SK-N-MC (cell line): ENCODE measurements at places on chromosomes 6 and 20.

- DNase-seq = no peak
These were observed 130.0 kb upstream of the GGTLC1 start for GRCh38 chr20:24118441-24119175.

DNA sequence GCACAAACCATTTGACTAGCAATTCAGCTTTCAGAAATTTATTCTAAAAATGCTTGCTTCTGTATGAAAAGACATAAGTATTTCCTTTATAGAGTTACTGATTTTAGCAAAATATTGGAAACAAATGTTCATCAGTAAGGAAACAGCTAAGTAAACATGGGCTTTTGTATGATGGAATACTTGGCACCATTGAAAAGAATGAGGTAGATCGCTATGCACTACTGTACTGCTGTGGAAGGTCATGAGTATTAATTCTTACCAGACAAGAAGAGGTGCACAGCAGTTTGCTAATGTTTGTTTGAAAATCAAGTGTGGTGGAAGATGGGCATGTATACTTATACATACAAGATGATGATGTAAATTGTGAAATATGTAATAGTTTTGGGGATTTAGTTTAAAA lies 73.0 kb downstream of the FARS2 start:
- DNase-seq = no peak

DNA sequence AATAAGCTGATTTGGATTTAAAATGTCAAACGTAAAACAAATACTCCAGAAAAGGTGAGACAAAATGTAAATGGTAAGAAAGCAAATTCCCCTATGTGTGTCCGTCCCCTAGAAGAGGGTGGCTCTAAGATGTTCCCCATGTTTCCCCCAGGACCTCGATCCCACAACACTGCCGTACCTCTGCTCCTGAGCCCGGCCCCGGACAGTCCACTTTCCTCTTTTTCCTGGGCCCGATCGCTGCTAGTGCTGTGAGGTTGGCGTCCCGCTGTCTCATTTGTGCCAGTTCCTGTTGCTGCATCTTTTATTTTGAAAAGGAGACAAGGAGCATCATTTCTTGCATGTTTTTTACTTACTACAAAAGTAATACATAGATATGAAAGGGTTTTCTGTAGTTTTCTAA lies 68.3 kb downstream of the TAF4 start:
- no peak for DNase-seq

DNA sequence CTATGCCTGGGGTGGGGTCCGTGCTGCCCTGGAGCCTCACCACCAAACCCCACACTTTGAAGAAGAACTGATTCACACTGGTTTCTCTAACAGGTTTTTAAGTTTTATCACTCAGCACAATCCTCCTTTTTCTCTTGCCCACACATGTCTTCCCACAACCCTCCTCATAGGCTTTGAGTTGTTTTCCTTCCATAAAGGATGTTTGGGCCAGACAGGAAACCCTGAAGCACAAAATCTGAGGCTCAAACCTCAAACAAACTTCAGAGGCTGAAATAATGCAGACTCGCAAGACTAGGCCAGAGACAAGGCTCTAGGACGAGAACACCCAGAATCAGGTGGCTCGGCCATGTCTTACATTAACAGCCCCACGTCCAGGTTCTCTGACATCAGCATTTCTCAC lies 35.3 kb downstream of the EZR start:
- no peak for DNase-seq

DNA sequence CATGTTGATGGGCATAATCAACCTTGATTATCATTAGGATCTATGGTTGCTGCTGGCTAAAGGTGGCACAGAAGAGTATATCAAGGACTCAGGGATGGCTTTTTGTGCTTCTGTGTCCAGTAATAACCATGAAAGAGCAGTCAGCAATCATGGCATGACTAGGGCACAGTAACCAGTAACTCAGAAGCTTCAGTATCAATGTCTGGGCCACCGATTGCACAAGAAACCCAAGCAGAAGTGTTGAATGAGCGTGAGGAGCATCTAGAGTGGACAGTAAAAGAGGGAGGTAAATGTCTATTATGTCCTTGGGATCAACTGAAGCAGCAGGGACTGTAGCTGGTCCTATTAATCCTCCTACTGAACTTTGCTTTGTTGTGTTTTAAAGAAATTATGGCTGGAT lies 81.5 kb upstream of the F13A1 start:
- DNase-seq = no peak

- DNase-seq = no peak
These were observed 229.8 kb upstream of the CEP162 start for GRCh38 chr6:84457276-84457675.

DNA sequence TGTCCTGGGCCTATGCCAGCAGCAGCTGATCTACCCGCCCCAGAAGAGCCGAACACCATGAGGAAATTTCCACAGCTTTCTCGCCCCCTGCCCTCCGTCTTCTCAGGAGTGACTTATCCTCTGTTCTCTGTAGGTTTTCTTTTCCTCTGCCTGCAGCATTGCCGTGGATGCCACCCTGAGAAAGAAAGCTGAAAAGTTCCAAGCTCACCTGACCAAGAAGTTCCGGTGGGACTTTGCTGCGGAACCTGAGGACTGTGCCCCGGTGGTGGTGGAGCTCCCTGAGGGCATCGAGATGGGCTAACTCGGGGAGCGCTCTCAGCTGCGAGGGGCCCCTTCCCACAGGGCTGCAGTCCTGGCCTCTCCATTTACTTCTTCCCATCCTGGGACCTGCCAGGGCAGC lies 19.2 kb downstream of the AAR2 start:
- DNase-seq = no peak

- no peak for DNase-seq
These were observed at the start of gene SMAP1 for GRCh38 chr6:70667711-70668498. Gene SMAP1 (plus strand): TSS chr6:70667883. CDS start chr6:70668024, 141 bp downstream.

DNA sequence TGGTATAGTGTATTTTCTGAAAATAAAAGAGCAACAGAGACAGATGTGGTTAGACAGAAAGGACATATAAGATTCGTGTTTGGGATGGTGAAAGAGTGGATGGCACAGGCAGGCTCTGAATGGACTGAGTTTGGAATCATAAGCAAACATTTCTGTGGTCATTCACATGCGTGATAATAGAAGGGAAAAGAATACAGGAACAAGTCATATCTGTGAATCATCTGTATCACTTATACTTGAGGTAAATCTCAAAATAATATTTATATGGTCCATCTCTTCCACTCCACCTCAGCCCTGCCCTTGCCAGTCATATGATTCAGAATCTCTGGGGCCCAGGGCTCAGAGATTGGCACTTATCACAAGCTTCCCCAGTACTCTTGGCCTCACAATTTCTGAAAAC lies 535.1 kb downstream of the BCKDHB start:
- DNase-seq = no peak

DNA sequence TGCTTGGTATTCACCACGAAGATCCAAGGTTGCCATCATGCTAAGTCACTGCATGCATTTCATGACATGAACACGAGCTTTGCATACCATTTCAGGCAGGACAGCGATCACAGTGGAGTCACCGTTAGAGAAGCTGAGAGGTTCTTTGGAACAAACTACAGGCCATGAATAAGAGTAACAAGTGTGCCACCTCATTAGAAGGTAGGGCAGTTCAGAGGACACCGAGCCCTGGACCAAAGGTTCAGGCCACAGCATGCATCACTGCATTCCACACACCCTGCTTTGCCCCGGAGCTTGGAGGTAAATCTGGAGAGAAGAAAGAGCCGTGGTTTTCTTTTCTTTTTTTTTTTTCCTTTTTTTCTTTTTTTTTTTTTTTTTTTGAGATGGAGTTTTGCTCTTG lies 66.9 kb upstream of the CDH4 start:
- no peak for DNase-seq

- DNase-seq = no peak
These were observed 92.8 kb downstream of the TAF4 start for GRCh38 chr20:61972636-61973508.

- DNase-seq = no peak
These were observed 25.5 kb downstream of the FARS2 start for GRCh38 chr6:5286780-5287179.

DNA sequence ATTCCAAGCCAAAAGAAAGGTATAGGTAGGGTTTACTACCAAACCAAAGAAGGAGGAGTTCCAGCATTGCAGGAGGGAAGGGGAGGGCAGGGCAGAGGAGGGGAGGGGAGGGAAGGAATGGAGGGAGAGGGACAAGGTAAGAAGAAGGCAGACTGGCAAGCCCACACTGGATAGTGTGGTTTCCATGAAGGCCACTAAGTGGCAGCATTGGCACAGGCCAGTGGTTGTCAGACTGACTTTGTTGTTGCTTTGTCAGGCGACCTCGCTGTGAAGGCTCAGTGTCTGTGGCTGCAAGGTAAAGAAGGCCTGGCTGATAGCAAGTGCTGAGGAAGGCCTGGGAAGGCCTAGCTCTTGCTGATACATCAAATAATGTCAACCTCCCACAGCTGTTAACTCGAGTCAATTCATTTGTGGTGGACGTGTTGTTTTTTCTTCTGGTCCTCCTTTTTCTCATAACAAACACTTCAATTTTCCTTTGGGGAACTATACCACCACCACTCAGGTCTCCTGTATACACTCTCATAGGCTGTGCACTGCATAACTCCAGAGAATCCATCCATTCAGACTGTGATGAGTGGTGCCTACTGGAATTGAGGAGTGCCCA lies 7.7 kb upstream of the ZNF334 start:
- no peak for DNase-seq

DNA sequence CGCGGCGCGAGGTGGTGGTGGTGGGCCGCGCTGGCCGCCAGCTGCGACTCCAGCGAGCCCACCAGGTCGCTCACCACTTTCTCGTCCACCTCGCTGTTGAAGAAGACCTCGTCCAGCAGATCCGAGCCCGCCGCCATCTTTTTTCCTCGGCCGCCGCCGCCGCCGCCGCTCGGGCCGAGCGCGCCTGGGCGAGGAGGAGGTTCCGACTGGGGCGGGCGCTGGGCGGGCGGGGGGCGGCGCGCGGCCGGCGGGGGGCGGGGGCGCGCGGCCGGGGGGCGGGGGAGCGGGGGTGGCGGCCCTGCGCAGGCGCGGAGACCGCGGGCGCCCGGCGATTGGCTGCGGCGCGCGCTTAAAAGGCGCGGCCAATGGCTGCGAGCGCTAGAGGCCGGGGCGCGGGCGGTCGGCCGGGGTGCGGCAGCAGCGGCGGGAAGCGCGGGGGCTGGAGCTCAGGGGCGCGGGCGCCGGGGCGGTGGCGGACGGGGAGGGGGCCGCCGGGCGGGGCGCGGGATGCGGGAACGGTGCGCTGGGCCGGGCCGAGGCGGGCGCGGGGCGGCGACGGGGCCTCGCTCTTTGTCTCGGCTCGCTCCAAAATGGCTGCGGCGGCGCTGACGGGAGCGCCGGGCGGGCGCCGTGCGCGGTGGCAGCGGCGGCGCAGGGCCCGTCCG lies at the start of gene TAF4:
Gene TAF4 (minus strand): TSS at position 208 of the 665 bp plus-strand sequence. CDS start 71 bp downstream, at position 137.
- no peak for DNase-seq

GRCh38 chr6:4612636-4613171 lies 163.5 kb upstream of the CDYL start:
- no peak for DNase-seq

DNA sequence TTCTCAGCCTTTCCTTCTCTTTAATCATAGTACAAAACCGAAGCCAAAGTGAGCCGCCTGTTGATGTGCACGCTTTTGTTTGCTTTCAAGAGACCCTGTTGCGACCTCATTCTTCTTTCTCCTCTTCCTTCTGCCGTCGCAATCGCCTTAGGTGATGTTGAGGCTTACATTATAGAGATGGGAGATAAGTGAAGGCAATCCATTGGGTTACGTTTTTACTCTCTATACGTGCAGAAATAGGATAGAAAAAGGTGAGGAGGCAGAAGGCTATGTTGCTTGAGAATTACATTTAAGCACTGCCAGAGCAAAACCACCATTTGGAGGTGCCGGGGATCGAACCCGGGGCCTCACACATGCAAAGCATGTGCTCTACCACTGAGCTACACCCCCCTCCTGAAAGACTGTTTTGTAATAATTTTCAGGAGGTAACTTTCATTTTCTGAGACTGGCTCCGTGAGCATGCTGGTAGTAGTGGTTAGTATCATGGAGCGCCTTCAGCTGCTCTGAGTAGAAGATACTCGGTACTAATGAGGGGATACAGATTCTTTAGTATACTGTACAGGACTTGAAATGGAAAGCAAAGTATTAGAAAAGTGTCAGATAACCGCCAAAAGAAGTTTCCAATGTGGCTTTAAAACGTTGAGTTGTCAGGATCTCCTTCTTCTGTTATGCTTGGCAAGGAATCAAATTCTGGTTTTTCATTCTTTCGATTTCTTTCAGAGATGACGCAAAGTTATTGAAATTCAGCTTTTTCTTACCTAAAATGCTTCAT lies 165.6 kb downstream of the TRIM27 start:
- no peak for DNase-seq

GRCh38 chr6:96861588-96861987 lies 24.3 kb upstream of the GPR63 start:
- no peak for DNase-seq

DNA sequence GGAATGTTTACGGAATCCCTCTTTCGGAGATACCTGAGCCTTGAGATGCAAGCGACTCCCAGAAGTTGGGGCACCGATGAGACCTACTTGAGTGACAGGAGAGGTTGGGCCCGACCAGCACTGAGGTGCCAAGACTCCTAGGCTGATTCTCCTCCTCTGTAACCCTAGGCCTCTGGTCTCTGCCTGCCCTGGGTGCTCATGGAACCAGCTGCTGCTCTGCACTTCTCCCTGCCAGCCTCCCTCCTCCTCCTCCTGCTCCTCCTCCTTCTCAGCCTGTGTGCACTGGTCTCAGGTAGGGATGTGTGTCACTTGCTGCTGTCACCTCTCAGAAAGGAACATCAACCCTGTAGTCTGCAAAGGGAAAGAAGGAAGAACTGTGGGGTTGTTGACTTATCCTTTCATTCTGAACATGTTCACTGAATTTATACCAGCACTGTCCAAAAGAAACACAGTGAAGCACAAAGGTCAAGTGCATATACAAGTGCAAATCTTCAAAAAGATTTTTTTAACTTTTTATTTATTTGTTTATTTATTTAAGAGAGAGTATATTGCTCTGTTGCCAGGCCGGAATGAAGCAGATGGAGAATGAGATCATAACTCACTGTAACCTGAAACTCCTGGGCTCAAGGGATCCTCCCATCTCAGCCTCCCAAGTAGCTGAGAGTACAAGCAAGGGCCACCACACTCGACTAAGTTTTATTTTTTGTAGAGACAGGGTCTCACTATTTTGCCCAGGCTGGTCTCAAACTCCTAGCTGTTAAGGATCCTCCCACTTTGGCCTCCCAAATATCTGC lies 913 bp downstream of the BTN2A2 start:
- DNase-seq = no peak

DNA sequence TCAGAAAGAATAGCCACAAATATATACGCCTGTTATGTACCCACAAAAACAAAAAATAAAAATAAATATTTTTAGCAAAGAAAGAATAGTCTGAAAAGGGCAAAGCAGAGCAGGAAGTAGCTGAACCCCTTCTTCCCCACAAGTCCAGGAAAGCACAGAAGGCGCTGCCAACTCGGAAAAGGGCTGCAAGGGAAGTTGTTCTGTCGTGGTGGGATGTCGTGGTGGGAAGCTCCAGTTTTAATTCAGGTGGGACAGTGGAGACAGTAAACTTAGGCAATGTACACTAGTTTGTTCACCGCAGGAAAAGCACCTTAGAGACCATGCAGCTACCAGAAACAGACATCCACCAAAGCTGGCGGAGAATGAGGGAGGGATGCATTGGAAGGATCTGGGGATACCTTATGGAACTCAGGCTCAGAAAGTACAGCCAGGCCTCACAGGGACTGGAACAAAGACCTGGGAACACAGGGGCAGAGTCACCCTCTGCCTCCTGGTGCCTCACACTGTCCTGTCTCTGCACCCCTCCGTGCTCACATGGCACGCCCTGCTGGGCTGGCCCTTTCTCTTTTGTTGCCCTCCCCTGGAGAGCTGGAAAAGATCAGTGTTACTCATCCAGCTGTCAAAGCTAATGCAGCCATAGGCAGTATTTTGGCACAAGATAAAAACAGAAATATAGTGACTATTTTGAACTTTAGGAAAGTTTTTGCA lies 3.3 kb upstream of the APMAP start:
- no peak for DNase-seq

GRCh38 chr6:130215526-130215925 lies 7.2 kb downstream of the SAMD3 start:
- DNase-seq = no peak
